ENCODE measurements at places on chromosomes 7 and 10. TPM values are rescaled to one million over a fixed set of nuclear protein-coding genes. Genes with fewer than 3 reads are reported as not detected.

Gene LIPJ
- total RNA-seq = not detected

Gene UBTD1
- total RNA-seq = 20.3 TPM

Gene PRPS1L1
- not detected for total RNA-seq

Gene ST8SIA6
- 0.12 TPM for total RNA-seq

Gene TFPI2
- total RNA-seq = 326 TPM

Gene KIAA1549
- 5.9 TPM for total RNA-seq

Gene UNCX
- total RNA-seq = not detected

Gene NRP1
- total RNA-seq = 95.2 TPM

Gene GNG11
- 32.1 TPM for total RNA-seq

Gene PCDH15
- total RNA-seq = not detected

Gene USP54
- total RNA-seq = 12.8 TPM

Gene CALCR
- total RNA-seq = not detected

Gene WDR86
- 0.11 TPM for total RNA-seq

Gene PRLHR
- not detected for total RNA-seq

Gene SFTPA1
- not detected for total RNA-seq

Gene CNNM1
- total RNA-seq = 21.9 TPM

Gene DPYSL4
- 19.7 TPM for total RNA-seq

Gene PDSS1
- total RNA-seq = 13.5 TPM

Gene TMEM178B
- total RNA-seq = 1.3 TPM

Gene MOGAT3
- not detected for total RNA-seq

Gene TET1
- total RNA-seq = 0.90 TPM

Gene SMKR1
- total RNA-seq = 10.4 TPM

Gene OPN4
- not detected for total RNA-seq

Data from A549 treated with Hydrocortisone at 1 μM for 4 hours (cell line).